ENCODE measurements at places on chromosomes 4 and X. TPM values are rescaled to one million over a fixed set of nuclear protein-coding genes. Genes with fewer than 3 reads are reported as not detected.
A peak's percentile ranks its signal among the peaks of the same experiment; 100 is the strongest.

- no peak for DNase-seq
These were observed 132.6 kb downstream of the BCOR start for GRCh38 chrX:39965051-39965573.

Gene RPS6KA6
- total RNA-seq: 12.4 TPM

DNA sequence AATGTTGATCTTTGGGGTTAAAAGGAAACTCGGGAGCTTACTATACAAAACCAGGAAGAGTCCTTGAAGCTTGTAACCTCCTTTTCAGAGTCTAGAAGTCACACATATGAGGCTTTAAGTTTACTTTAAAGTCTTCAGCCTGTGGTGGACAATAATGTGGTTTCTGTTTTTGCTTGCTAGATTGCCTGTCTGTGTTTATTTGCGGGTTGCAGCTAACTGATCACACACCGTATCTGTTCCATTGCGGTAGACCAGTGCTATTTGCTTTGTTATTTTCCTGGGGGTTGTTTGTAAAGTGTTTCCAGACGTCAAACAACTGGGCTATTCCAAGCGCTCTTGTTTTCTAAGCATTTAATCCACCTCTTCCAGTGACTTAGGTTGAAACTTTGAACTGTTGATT is 143.0 kb upstream of the GYPA start:
- DNase-seq: no peak

Gene RBMXL3
- total RNA-seq: not detected

Gene EDA
- 9.2 TPM for total RNA-seq

GRCh38 chrX:45669715-45670340 is 469.2 kb upstream of the DIPK2B start:
- no peak for DNase-seq

Gene GAGE12H
- not detected for total RNA-seq

GRCh38 chr4:16884673-16885460 is 13.6 kb downstream of the LDB2 start:
- DNase-seq: no peak

DNA sequence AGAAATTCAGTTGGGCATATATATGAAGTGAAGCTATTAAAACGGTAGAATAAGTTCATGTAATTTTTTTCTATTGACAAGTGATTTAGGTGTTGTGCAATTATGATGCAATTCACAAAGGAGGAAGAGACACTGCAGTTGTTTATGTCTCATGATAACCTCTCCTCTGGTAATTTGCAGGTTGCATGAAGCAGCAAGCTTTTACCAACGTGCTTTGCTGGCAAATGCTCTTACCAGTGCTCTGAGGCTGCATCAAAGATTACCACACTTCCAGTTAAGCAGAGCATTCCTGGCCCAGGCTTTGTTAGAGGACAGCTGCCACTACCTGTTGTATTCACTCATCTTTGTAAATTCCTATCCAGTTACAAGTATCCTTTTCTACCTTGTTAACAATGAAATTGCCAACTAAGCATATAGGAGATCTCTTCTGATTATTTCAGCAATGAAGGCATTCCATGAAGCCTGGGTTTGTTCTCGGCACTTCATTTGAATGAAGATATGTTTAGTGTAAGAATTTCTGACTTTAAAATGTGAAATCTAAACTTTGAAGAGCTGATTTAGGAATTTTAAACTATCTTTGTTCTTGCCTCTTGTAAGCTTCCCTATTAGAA is 3.9 kb downstream of the TMEM33 start:
- DNase-seq: no peak

DNA sequence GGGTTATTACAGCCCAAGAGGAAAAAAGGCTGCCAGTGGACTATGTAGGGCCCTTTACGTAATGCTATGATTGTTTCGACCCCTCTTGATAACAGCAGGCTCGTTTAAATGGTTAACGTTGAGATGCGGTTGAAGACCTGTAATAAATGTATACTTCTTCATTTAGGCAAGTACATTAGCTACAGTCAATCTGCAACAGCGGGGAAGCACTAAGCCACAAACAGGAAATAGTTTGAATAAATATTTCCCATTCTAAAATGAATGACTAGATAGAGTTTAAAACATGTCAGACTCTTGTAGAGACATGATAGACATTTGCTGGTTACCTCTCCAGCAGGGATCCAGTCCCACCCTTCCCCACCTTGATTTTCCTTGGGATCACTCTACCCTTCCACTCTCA is 38.1 kb upstream of the STIM2 start:
- DNase-seq: no peak

Gene SYTL4
- 1.2 TPM for total RNA-seq

GRCh38 chr4:81783558-81783957 is 311.9 kb upstream of the RASGEF1B start:
- DNase-seq: no peak

- DNase-seq: no peak
These were observed 427 bp downstream of the LAMTOR3 start for GRCh38 chr4:99893839-99894160.

DNA sequence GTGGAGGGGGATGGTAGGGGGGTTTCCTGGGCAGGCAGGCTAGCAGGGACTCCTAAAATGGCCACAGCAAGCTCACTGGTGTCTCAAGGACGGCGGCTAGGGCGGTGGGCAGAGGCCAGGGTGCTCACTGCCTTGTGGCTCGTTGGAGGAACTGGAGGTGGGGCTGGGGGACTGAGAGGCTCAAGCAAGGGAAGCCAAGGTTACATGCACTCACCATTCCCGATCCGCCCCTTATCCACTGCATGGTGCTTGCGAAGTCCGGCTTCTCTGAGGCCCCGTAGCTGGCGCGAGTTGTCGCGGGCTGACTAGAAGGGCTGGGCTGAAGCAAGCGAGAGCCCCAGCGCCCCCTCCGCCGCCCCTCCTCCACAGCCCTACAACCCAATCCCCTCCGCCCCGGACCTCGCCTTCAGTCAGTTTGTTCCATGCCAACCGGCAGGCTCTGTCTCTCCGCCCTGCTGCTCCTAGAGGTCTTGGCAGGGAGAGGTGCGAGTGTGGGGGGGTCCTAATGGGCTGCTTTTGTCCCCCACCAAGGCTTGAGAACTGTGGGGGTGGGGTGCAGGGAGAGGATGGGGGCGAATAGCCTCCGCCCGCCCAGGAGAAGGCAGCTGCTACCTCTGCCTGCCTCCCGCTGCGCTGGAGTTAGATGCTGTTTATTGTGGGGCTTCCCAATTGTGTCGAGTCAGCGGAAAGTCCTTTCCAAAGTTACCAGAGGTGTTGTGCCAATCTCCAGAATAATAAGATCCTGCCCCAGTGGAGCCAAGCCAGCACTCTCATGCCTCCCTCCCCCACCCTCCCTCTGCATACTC is at the start of gene ARHGEF9:
Gene ARHGEF9 (minus strand): TSS at position 313 of the 806 bp plus-strand sequence. CDS start 69 bp downstream, at position 244.
- peak; percentile 36 for DNase-seq

DNA sequence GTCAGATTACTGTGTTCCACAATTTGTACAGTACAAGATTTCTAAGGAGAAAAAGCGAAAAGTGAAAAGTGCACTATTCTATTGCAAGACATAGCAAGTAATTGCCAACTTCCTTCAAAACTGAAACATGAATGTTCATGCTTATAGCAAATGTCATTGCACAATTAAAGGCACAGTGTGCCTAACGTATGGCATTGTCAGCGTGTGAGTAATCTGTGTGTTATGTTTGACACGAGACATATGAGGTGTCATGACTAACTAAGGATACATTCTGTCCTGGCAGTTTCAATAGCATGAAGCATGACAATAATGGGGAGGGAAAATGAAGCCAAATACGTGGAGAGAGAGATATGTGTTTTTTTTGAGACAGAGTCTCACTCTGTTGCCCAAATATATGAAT is 33.6 kb upstream of the TBC1D9 start:
- no peak for DNase-seq

Gene H2BW2
- not detected for total RNA-seq

DNA sequence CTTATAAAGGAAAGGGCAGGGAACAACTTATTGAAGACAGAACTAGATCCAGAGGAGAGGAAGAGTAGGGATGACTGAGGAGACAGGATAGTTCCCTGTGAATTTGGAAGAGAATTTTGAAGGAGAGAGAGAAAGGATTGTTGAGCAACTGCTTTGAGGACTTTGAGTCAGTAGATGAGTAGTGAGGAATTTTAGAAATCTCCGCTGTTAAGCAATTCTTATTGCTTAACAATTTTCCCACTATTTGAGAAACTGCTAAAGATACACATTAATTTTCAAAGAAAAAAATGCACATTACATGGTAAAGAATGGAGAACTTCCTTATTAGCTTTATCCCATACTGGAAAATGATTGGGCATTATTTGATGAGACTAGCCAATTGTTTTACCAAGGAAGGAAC is 116.3 kb upstream of the NRK start:
- DNase-seq: no peak

DNA sequence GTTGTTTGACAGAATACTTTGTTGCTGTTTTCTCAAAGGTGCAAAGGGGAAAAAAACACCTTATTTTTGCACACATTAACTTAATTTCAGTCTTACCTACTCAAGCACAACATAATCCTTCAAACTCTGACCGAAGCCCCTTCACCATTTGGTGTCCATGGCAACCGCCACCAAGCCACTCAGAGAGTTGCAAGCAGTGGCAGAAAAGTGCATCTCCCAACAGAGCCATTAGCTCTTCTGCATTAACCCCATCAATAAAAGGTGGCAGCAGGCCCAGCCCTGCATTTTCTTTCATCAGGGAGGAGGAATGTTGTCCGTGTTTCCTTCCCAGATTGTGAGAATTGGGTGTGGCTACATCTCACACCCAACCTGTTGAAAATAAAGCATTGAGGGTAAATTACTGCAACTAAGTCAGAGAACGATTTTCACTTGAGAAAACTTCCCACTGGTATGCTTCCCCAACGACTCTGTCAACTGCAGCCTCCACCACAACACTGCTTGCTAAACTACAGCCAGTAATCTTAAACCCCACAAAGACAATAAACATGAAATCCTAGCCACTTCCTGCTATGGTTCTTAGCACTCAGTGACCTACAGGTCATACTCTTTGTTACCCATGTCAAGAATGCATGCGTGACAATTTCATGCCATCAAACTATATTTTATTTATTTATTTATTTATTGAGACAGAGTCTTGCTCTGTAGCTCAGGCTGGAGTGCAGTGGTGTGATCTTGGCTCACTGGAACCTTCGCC is 154.0 kb downstream of the GRIA3 start:
- DNase-seq: no peak

GRCh38 chr4:144340931-144341330 is 200.4 kb upstream of the GYPA start:
- DNase-seq: no peak

DNA sequence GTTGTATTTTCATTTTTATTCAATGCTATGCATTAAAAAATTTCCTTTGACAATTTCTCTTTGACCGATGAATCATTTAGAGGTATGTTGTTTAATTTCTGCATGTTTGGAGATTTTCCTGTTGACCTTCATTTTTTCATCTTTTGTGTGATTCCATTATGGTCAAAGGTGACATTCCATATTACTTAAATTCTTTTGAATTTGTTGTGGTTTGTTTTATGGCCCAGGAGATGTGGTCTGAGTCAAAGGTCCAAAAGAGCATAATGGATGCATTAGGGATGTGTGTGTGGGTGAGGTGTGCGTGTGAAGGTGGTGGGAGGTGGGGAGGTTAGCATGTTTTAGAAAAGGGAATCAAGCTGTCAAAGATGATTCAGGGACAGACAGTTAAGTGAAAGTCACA is 76.0 kb upstream of the GIMD1 start:
- DNase-seq: no peak

GRCh38 chr4:57291911-57292310 is 181.7 kb upstream of the IGFBP7 start:
- DNase-seq: no peak

GRCh38 chr4:2301806-2302205 is 39.9 kb upstream of the MXD4 start:
- DNase-seq: peak; percentile 35

DNA sequence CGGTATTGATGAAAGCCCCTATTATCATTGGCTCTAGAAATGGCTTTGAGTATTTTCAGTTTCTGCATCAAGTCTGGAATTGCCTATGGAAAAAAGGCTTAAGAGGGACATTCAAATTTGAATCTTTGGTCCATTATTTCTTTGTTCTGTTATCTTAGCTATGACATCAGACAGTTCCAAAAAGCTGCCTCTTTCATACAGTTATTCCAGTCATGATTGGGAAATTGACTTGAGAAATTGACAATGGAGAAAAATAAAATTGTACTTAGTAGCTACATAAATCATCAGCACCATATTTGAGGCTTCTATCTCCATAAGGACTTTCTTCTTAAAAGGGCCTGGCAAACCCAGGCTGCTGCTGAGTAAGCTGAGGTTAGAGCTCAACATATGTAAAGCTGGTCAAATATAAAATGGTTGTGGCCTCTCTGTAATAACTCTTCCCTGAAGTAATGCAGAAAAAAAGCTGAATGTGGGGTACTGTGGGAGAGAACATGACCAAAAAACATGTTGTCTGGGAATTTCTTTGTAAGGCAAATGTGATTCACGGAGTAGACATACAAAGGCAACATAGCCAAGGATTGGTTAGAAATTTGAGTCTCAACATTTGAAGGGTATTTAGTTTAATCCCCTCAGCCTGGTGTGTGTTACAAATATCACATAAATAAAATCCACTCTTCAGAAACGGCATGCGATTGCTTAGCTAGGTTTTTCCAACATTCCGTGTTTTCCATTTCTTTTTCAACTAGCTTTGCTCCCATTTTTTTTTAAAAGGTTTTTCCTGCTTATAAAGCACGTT is 100.9 kb downstream of the LNX1 start:
- DNase-seq: no peak

DNA sequence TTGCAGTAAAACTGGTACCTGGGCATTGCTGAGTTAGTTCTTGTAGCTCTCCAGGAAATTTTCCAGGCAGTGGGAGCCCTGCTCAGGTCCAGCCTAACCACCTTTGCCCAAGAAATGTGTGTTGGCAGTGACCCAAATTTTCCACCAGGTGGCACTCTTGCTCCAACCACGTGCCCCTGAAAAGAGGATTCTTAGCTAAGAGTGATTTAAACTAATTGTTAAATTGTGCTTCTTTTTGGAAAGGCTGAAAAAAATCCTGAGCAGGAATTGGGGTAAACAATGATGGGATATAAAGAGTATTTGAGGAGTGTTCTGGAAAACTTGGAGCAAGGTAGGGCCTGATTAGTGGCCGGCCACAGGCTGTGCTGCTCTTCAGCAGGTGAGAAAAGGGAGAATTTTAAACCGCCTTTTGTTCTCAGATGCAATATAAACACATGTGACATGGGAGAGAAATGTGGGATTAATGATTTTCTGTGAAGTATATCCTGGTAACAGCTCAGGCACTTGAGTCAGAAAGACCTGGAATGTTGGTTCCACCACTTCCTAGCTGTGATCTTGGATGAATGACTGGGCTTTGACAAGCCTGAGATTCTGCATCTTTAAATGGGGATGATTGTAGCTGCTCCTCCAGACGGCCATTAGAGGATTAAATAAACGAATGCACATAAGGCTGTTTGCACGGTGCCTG is 219.6 kb downstream of the PTTG2 start:
- peak; percentile 53 for DNase-seq

- DNase-seq: peak; percentile 7
These were observed 98.6 kb upstream of the NKX1-1 start for GRCh38 chr4:1504595-1505500.

Gene PABPC1L2A
- not detected for total RNA-seq

DNA sequence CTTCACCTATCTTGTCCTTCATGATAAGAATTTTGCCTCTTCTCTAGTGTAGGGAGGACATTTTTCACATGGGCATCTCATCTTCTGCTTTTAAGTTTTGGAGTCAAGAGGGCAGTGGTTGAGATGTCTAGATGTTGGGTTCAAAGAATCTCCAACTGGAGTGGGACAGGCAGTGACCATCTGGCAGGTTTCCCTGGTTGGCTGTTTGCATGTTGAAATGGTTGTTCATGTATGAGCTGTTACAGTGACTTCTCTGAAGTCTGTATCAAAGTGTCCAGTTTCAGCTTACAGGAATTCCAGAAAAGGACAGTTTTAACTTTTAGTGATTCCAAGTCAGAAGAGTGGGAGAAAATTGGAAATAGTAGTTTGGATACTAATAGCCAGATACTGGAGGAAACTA is 192.7 kb downstream of the EVC2 start:
- no peak for DNase-seq
